Spinal cord (tissue), 10 donors: ENCODE measurements at places on chromosomes 16 and 17. TPM values are rescaled to one million over a fixed set of nuclear protein-coding genes. Genes with fewer than 3 reads are reported as not detected.

Gene KCNH6
- total RNA-seq: 1.2 TPM

Gene FAM20A
- total RNA-seq: 13.1 TPM

Gene ARSG
- total RNA-seq: 18.8 TPM

DNA sequence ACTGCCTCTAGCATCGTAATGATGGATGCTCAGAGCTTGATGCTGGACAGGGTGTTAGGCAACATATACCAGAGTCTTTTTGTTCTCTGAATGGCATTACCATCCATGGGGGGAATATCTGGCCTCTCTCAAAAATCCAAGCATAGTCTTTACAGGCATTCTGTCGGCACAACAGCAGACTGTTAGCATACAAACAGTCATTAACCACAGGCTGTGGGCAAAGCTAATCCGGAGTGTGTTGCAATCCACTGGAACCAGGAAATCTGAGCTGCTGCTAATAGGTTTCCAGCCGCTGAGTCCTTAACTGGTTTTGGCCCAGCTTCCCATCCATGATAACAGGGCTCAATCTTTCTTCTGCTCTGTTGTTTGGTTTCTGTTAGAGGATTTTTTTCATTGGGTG lies 371.9 kb downstream of the HS3ST3B1 start:
- no peak for DNase-seq

GRCh38 chr16:75039941-75040340 lies 41.1 kb downstream of the ZNRF1 start:
- DNase-seq: no peak

DNA sequence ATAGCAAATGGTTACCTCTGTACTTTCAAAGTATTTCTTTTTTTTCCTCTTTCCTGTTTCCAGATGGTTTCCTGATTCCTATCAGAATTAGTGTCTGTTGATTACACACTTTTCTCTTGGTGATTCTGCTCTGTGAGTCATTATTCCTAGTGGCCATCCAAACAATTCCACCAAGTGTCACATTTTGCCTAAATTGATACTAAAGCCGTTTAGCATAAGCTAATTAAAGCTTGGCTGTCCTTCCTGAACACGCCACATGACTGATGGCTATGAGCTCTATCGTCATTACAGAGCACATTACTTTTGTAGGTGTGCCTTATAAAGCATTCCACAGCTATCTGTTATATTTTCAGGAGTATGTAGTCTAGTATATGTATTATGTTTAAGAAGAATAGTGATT lies 671.2 kb downstream of the CDH8 start:
- DNase-seq: no peak

DNA sequence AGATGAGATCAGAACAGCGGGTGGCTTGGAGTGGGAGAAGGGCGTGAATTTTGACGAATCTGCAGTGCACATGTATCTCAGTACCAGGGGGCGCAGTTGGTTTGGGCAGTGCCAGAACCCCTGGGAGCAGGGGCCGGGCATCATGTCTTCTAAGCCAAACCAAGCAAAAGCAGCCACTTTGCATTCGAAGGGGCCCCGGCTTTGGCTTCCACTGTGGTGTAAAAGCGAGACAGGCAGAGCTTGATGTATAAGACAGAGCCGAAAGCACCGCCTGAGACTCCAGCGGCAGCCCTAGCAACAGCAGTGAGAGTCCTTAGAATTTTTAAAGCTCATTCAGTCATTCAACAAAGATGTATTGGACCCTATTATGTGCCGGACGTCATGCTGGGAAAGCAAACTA lies 3.8 kb upstream of the XYLT1 start:
- DNase-seq: no peak

DNA sequence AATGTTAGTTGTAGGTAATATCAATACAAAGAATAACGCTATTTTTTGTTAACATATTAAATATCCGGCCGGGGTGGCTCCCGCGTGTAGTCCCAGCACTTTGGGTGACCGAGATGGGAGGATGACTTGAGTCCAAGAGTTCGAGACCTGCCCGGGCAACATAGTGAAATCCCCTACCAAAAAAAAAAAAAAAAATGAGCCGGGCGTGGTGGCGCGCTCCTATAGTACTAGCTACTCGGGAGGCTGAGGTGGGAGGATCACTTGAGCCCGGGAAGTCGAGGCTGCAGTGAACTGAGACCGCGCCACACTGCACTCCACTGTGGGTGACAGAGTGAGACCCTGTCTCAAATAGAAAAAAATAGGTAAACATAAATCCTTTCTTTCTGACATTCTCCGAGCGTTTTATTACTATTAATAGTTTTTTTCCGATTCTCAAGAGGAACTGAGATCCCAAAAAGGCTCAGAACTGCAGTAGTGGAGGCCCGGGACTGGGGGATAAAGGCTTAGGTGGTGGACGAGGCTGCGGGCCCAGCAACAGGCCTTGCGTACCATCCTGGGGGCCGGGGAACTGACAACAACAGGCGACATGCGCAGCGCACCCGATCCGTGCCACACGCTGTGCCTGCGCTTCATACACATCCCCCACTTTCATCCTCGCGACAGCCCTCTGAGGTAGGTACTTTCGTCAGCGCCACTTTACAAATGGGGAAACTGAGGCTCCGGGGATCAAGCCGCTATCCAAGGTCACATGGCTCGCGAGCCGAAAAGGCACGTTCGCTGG lies 919 bp downstream of the N4BP1 start:
- DNase-seq: peak; percentile 72

DNA sequence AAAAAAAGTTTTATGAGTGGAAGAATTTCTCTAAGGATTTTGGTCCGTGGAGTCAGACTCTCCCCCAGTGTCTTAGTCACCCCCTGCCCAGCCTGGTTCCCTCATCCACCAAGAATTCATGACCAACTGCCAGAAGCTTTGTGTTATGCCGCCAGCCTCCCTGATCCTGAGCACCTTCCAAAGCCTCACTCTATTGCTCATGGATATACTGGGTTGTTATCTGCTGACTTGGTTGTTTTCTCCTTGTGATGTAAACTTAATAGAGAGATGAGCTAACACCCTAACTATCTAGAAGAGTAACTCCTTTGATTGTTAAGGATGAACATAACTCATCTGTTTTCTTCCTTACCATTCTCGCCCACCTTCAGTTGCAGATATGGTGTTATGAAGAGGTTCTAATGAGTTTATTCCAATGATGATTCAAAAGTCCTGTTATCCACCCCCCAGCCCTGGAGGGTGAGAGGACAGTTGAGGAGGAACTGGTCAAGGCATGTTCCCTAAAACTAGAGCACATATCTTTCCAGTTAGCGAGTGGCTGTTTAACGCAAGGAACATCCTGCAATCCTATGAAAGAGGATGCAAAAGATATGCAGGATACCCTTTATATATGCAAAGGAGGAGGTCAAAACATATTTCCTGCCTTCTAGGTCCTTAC lies 1.5 kb upstream of the PSMD3 start:
- no peak for DNase-seq

GRCh38 chr16:77599793-77600415 lies 122.4 kb upstream of the NUDT7 start:
- DNase-seq: no peak

GRCh38 chr16:52318302-52319009 lies 228.5 kb downstream of the TOX3 start:
- no peak for DNase-seq

DNA sequence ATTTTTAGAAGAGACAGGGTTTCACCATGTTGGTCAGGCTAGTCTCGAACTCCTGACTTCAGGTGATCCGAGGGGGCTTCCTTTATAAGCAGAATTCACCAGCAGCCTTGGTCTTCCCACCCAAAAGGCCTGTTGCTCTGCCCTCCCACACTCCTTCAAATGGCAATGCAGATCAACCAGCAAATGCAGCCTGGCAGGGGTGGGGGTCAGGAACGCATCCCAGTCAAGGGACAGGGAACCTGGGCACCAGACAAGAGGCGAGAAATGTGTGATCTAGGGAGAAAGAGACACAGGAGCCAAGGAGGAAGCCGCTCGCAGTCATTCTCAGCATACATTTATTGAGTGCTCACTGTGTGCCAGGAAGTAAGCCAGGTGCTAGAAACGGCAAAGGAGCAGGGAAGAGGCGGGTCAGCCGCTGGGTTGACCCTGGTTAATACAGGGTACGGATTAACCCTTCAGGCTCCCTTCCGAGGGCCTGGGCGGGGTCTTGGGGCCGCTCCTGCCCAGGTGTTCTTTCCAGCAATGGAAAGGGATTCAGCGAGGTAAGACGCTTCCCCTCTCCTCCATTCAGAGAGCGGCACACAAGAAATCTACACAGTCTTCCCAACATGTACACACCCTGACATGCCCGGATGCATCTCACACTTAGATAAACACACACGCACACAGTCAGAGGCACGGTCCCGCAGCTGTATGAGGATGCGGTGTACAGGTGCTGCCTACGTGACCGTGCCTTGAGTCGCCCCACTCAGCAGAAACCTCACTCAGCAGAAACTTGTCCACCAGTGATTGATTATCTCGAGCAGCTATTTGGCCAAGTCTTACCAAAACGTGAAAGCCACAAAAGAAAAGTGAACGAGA lies 6.6 kb upstream of the PITPNA start:
- no peak for DNase-seq

DNA sequence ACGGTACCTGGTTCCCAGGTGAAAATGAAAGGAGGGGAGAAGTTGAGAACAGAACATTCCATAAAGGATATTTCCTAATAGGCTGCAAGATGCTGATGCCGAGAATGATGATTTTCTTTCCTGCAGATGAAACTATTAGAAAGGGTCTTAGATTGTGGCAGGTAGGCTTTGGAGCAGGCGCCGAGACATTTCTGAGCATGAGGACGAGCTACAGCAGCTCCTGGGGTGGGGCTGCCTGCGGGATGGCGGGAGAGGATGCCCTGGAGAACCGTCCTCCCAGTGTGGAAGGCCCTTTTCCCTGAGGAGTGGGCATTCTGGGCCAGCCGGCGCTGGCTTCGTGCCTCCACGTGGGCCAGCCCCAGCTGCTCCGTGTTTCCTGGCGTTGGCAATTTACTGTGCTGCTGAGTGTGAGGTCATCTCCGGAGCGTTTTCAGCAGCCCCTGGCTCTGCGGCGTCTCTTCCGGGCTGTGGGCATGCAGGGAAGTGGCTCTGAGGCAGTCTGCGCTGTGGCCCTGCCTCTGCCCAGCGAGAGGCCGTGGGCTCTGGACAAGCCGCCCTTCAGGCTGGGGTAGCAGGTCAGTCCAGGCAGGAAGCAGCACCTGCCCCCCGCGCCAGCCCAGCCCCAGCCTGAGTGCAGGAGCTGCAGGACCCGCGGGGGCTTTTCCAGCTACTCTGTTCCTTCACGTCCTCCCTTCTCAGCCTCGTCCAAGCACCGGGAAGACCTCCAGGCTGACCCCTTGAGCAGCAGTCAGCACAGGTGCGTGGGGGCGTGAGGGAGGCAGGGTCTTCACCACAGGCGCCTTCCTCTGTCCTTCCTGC lies 12.2 kb downstream of the ENGASE start:
- DNase-seq: no peak

DNA sequence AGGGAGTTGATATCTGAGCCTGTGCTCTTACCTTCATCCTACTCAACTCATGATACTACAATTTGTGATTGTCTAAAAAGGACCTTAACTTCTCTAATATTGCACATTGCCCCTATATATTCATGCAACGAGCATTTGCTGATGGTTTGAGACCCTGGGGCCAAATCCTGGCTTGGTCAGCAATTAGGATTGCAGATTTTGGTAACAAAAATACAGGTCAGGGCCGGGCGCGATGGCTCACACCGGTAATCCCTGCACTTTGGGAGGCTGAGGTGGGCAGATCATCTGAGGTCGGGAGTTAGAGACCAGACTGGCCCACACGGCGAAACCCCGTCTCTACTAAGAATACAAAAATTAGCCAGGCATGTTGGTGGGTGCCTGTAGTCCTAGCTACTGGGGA lies 35.4 kb upstream of the HAPSTR1 start:
- no peak for DNase-seq

GRCh38 chr17:39608142-39608981 lies 642 bp upstream of the NEUROD2 start:
- DNase-seq: no peak

- DNase-seq: no peak
Observed at GRCh38 chr16:82195917-82196494, 26.0 kb upstream of the MPHOSPH6 start.

- no peak for DNase-seq
Observed at GRCh38 chr17:80461528-80462160, 14.8 kb downstream of the NPTX1 start.

DNA sequence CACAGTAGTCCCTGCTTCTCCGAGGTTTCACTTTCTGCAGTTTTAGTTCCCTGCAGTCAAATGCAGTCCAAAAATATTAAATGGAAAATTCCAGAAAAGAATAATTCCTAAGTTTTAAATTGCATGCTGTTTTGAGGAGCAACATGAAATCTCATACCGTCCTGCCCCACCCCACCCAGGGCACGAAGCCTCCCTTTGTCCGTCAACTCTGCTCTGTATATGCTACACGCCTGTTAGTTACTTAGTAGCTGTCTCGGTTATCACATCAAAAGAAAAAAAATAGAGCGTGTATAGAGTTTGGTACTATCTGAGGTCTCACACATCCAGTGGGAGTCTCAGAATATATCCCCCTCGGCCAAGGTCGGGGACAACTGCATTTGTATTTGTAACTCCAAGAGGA lies 129.4 kb upstream of the NOL11 start:
- DNase-seq: no peak

DNA sequence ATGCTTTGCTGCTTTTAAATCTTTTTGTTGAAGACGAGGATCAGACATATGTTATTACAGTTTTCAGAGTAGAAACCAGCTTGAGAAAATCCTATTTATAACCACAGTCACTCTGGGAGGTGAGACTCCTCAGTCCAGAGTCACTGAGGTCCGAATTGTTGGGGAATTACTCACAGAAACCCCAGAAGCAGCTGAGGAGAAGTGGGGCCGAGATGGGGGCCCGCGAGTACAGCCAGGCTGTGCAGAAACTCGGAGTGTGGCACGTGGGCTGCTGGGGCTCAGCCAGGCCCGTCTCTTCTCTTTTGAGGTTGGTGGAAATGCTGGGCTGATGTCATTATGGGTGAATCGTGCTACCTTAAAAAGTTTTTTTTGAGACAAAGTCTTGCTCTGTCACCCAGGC lies 14.4 kb upstream of the GNG13 start:
- no peak for DNase-seq

GRCh38 chr17:8288336-8289102 lies at the start of gene RANGRF:
Gene RANGRF, plus strand, starts transcription at chr17:8288670. Its CDS starts 119 bp downstream, at chr17:8288789.
- DNase-seq: peak; percentile 78

- DNase-seq: no peak
Observed at GRCh38 chr16:48613061-48613957, 3.3 kb upstream of the N4BP1 start.

- DNase-seq: no peak
Observed at GRCh38 chr17:43010667-43011308, 4.2 kb downstream of the IFI35 start.

DNA sequence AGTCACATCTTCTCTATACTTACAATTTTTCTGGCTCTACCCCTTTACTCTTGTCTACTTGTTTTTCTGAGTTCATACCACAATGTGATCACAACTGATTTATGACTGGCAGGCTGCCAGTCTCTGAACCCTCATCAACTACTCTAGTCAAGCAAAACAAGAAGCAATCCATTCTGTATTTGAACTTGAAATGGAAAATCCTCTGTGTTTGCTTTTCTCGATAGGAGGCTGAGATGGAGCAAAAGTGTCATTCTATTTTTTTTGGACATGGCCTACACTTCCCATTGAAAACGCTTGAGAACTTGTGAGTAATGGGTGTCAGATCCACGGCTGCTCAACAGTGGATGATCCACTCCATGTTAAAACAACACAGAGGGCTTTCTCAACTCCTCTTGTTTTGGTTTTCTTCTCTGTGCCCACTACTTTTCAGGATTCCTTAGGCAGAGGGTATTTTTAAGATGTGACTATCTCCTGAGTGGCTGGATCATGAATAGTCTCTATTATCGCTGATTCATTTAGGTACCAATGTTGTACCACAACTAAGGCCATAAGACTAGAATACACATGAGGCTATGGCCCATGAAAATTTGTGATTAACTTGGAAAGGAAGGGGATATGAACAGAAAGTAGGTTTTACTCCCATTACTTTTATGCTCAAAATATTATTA lies 11.7 kb downstream of the TMEM100 start:
- DNase-seq: no peak

GRCh38 chr17:1007310-1008007 lies 10.5 kb downstream of the TIMM22 start:
- DNase-seq: no peak
